ENCODE measurements at places on chromosomes 12 and 14.

DNA sequence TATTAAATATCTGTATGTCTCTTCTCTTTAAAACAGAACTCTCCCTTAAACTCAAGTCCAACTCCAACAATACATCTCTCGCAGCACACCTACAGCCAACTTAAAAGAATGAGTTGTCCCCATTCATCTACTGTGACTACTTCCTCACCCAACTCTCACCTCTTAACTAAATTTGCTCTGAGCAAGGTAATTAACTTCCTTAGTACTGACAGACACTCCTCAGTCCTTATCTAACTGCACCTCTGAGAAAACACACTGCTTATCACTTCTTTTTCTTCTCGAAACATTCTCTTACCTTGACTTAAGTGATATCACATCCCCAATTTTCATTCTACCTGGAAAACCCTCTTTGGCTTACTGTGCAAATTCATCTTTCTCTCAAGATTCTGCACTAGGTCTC, 7.0 kb downstream of the ERGIC2 start:
- DNase-seq, result no peak

- no peak for DNase-seq
Observed at GRCh38 chr12:80193865-80194264, 94.5 kb downstream of the OTOGL start.

- no peak for DNase-seq
Observed at GRCh38 chr14:74584951-74585350, 27.1 kb downstream of the LTBP2 start.

DNA sequence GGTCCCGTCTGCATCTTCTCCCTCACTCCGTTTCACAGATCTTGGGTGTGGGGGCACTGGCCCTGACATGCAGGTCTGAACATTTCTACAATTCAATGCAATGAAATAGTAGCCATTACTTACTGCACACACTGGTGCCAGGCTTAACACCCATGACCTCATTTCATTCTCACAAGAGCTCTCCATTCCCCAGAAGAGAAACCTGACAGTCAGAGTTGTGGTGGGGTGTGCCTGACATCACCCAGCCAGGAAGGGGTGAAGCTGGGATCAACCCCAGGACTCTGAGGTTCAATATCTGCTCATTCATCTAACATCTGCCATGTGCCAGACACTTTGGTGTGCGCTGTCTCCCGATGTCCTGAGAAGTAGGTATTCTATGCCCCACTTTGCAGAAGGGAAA, 34.7 kb downstream of the MVK start:
- no peak for DNase-seq

GRCh38 chr12:88882662-88883061, 302.4 kb upstream of the KITLG start:
- DNase-seq, result no peak

GRCh38 chr14:96187216-96188031, 17.2 kb upstream of the BDKRB2 start:
- DNase-seq, result no peak

GRCh38 chr12:1419849-1420371, 174.5 kb downstream of the FBXL14 start:
- DNase-seq, result no peak

- DNase-seq, result no peak
Observed at GRCh38 chr12:69339999-69340398, 8.2 kb upstream of the LYZ start.

- no peak for DNase-seq
Observed at GRCh38 chr12:25245491-25245890, 5.2 kb downstream of the KRAS start.

DNA sequence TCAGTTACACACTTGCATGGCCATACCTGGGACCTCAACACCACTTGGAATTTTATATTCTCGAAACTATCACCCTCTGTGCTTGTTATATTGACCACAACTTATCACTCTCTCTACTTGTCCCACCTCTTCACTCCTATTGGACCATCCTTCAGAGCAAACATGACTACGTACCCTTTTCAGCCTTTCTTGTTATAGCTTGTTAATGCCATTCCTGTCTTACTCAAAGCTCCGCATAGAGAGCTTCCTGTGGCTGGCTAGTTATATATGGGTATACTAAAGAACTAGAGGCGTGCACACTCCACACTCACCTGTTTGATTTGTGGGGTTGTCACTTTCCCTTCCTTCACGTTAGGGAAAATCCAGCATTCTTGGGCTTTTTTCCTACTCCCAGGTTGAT, 26.3 kb upstream of the FRS2 start:
- no peak for DNase-seq

DNA sequence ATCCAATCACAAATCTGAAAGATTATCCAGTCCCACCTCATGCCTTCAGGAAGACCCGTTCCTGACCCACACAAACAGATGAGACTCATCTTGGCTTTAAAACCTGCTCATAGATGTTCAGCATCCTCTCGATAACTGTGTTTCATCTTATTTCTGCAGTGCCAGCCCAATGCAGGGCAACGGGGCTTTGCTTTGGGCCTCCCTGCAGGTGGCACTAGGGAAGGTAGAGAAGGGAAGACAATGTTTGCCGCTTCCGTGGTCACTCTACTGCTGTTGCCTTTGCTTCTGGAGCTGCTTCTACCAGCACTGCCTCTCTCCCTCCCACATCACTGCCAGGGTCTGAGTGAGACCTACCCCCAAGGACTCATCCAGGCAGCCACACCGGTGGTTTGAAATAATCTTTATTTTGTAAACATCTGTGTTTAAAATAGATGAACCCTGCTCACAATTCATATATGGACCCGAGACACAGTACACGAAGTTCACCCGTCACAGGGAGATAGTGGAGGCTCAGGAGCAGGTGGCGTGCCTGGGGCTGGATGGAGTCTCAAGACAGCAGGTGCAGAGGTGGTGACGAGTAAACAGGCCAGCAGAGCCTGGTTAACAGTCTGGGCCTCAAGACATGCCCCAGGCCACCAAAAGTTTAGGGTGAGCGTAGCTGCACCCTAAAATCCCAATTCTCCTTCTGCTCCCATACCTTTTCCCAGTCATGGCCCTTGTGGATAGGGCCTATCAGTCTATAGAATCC, 3.1 kb upstream of the GPX2 start:
- DNase-seq, result no peak

DNA sequence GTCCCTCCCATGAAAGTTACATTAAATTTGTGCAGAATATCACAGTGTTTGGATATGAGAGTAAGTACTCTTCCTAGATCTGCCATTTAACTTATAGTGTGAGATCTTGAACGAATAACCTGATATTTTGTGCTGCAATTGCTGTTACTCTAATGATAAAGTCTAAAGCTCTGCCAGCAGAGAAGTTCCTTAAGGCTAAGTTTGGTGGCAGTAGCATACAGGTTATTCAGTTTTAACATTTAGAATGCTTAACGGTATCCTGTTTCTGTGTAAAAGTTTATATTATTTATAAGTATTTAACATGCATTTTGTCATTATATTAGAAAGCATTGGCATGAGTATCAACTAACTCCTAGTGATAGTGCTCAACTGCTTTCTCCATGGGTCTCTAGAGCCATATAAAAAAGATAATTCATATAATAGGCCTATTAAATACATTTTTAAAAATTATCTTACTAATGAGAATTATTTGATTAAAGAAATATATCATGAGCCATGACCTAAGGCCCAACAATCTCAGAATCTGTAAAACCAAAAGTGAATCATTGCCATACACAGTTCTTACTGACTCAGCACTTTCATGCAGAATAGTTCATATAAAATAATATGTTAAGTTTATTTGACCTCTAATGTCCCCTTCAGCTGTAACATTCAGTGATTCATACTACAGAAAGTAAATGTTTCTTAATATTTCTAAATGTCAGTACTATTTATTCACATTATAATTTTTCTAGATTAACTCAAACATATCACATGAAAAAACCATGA, 1058.6 kb downstream of the TRHDE start:
- DNase-seq, result no peak

- DNase-seq, result no peak
Observed at GRCh38 chr12:74401966-74402365, 135.7 kb upstream of the ATXN7L3B start.
